Hematopoietic multipotent progenitor cell (in vitro differentiated cells): ENCODE measurements at places on chromosomes 1 and 21.

- DNase-seq: no peak
Measured at GRCh38 chr1:188027613-188028012, 1198.9 kb downstream of the PLA2G4A start.

GRCh38 chr1:95067062-95067461, 5.7 kb downstream of the ALG14 start:
- DNase-seq: no peak

DNA sequence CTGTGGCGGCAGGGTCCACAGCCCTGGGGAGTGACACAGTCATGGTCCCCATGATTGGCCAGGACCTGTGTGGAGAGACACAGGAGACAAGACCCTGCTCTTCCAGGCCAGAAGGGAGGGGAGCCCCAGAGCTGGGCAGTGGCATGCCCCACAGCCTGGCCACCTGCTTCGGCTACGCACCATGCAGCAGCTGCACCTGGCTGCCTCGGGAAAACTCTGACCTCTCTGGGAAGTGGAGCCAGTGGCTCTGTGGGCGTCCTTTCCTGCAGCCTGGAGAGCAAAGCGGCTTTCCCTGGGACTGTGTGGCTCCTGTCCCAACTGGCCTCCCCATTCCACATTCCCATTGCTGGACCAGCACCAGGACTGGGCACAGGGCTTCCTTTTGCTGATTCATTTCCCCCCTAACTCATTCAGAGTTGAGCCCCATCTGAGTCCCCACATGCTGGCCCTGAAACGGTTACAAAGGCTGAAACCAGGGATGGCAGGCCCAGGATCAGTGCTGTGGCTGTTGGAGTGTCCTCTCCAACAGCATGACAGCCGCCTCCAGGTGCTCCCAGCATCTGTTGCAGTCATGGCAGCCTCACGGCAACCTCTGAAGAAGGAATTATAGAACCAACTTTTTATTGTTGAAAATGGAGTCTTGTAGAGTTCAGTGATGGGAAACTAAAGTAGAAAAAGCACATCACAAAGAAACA, 15.0 kb downstream of the OXCT2 start:
- DNase-seq: no peak

DNA sequence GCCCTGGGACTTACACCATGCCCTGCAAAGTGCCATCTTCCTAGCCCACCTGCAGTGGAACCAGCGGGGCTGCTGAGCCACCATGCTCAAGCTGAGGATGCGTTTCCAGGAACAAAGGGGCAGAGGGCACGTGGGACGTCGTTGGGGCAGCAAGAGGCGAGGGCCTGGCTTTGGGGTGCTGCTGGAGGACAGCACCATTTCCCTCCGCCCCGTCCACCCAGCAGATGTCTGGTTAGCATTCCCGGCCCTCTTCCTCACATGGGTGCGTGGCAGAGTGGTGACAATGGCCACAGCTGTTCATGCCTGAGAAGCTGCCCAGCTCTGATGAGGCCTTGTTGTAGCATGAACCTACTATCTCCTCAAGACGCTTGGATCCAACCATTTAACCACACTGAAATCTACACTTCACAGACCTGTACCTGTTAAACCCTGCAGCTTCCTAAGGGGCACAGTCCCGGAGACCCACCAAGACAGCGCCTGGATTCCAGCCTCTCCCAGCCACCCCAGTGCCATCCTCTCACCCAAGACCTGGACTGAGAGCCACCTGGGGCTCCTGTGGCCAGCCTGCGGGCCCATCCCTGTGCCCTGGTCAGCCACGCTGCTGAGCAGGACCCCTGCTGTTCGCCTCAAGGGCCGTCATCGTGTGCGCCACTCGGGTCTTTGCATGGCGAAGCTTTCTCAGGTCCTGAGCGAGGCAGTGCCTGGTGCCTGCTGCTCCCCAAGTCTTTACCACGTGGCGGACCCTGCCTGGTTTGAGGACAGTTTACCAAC, 33.2 kb downstream of the SLC45A1 start:
- DNase-seq: no peak

GRCh38 chr1:70617728-70618127, 206.7 kb downstream of the CTH start:
- no peak for DNase-seq

DNA sequence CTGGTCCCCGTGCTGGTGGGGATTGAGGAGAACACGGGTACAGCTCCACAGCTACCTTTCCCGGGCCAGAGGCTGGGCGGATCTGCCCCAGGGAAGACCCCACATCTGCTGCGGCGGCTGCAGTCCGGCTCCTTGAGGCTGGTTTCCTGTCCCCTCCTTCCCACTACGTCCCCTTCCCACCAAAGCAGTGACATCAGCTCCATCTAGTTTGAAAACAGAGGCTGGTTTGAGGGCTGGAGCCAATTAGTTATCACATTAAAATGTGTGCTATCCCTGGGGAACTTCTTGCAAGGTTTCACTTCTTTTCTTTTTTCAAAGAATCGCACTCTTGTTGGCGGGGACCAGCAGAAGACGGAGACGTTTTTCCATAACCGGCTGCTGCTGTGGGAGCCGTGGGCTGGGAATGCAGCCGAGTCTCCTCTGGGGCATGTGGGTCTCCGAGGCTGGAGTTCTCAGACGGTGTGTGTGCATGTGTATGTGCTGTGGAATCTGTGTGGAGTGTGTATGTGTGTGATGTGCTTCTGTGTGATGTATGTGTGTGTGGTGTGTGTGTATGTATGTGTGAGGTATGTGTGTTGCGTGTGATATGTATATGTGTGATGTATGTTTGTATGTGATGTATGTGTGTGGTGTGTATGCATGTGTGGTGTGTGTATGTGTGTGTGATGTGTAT, 8.9 kb upstream of the PCBP3 start:
- DNase-seq: no peak

DNA sequence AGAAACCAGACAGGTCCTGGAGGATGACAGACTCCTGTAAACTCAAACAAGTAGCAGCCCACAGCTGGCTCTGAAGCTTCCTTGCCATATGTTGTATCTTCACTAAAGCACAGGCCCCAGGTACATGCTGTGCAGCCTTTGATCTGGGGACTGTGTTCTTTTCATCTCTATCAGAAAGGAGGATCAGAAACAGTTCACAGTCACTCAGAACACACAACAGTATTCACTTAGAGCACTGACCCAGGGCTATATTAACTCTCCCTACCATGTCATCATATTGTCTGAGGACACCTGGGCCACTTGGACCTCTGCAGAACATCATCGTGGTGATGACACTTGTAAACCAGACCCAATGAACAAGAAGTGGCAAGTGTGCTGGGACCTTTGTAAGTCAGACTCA, 222.0 kb downstream of the SETD4 start:
- DNase-seq: no peak

GRCh38 chr1:217721692-217722091, 90.5 kb downstream of the SPATA17 start:
- DNase-seq: no peak

DNA sequence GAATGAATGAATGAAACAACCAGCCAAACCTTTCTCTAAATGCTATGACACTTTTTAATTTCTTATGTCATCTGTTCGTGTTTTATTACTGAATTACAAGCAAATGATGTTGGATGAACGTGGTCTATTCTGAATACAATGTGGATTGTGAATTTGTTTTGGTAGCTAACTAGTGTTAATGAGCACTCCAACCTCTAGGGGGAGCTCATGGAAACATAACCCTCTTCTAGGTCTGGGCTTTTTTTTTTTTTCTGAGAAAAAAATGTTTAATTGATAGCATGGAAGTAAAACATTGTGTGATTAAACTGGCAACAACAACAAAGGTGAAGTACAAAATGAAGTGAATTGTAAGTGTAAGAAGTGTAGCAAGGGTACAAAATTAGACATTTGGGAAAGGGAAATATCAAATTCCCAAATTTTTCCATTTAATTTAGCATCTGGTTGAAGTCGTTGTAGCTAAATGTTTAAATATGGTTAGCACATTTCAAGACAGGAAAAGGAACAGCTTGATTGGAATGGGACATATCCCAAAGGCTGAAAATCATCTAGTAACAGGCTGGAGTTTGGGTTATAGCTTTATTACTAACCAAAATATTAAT, 42.6 kb upstream of the PTGS2 start:
- peak; percentile 83 for DNase-seq
